ENCODE measurements at places on chromosomes 5 and 9.

DNA sequence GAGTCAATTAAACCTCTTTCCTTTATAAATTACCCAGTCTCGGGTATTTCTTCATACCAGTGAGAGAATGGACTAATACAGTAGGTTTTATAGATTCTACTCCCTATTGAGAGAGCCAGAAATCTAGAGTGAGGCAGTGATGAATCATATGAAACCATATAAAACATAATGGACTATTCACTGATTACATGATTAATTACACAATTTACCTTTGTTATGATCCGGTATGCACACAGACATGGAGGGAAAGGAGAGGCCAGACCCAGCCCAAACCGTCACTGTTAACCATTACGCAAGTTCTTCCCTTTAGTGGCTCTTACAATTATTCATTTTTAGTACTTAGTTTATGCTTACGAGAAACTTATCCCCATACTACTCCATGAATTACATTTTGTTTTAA is 205.0 kb downstream of the DNAH5 start:
- DNase-seq: no peak

DNA sequence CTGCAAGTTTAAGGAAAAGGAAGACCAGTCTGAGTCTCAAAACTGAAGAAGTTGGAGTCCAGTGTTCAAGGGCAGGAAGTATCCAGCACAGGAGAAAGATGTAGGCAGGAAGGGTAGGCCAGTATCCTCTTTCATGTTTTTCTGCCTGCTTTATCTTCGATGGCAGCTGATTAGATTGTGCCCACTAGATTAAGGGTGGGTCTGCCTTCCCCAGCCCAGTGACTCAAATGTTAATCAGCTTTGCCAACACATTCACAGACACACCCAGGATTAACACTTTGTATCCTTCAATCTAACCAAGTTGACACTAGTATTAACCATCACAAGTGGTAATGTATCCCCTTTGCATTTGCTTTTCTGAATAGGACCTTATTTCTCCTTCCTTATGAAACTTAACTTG is 535.9 kb upstream of the FTMT start:
- no peak for DNase-seq

GRCh38 chr5:54601411-54602230 is 84.1 kb downstream of the SNX18 start:
- DNase-seq: no peak

GRCh38 chr9:133603135-133603927 is 5.9 kb downstream of the FAM163B start:
- DNase-seq: no peak

GRCh38 chr9:120625222-120625621 is 45.3 kb upstream of the CDK5RAP2 start:
- DNase-seq: no peak

- DNase-seq: no peak
These were observed 5.6 kb downstream of the ADAMTSL2 start for GRCh38 chr9:133539991-133540697.

- no peak for DNase-seq
These were observed 11.2 kb downstream of the MRPS27 start for GRCh38 chr5:72308853-72309191.

DNA sequence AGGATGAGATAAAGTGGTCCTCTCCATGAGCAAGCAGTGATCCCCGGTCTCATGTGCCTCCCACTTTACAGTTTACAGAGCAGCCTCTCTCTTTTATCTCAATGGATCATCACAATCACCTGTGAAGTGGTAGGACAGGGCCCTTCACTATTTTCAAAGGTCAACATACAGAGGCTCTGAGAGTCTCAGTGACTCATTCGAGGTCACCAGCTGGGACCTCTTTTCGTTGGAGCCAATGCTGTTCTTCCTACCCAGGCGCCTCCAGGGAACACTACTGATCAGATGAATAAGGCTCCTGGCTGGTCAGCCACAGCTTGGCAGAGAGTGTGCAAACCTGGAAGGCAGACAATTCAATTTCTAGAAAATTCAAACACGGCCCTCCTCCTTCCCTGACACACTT is 16.6 kb downstream of the GGTA1 start:
- DNase-seq: no peak
